ENCODE measurements at places on chromosomes 2 and 18.

GRCh38 chr2:239275044-239275685 lies 125.7 kb downstream of the HDAC4 start:
- no peak for DNase-seq

DNA sequence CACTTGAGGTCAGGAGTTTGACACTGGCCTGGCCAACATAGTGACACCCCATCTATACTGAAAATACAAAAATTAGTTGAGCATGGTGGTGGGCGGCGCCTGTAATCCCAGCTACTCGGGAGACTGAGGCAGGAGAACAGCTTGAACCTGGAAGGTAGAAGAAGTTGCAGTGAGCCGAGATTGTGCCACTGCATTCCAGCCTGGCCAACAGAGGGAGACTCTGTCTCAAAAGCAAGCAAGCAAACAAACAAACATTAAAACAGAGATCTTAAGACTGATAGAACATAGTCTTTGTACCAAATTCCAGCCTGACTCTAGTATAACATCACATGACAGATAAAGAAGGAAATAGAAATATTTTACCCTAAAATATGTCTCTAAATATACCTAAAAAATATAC lies 168.1 kb downstream of the PTPRM start:
- DNase-seq = no peak

DNA sequence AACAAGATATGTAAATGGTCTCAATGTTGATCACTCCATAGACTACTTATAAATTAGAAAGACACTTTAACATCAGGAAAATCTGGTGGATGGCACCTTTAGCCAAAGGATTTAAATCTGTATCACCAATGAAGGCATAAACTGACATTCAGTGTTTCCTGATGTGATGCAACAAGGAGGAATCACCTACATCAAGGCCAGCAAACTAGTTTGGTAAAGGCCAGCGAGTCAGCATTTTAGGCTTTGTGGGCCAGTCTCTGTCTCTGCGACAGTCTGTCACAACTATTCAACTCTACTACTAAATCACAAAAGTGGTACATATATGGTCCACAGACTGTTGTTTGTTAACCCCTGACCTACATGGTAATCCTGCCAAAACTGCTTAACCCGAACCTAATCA lies 33.3 kb downstream of the C2orf76 start:
- DNase-seq = no peak

DNA sequence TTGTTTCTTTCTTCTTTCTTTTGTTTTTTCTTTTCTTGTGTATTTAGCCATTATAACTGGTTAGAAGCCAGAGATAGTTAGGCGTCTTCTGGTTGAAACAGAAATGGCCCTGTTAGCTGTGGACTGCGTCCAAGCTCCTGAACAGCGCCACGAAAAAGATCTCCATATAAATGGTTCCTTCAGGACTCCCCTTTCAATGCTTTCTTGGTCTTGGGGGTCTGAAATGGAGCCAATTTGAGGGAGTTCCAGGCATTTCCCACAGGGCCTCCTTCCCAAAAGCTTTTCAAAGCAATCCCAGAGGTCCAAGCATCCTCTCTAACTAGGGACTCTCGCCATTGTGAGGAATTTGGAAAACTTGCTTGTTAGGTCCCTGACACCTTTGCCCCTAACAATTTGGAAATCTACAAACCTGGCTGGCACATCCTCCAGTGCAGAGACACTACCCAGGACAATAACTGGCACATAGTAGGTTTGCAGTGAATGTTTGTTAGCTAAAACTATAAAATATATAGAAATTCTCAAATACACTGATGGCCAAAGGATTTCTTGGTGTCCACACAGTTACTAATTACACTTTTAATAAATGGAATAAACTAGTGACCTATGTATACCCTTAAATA lies 80.1 kb downstream of the MYCN start:
- no peak for DNase-seq

DNA sequence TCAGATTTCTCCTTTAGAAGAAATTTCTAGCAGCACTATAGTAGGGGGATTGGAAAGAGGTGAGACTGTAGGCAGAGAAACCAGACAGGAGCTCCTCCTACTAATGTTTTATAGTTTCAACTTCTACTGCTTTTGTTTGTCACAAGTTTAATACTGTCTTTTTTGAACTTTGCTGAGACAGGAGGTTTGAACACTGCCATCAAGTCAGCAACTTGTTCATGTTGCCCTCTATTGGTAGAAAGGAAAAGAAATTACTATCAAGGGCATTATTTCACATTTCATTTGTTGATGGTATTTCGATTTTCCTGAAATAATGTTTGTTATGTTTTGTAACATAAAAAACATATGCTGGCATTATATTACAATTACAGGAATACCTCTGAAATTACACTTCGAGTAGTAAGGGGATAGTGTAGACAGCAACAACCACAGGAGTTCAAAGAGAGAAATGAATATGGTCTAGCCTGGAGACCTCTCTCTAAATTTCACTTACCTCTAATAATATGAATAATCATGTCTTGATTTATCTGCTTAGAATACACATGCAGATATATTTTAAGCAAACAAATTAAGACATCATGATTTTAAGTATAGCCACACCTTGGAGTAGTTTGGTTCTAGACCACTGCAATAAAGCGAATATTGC lies 12.4 kb upstream of the CCDC88A start:
- no peak for DNase-seq

GRCh38 chr18:13439461-13439860 lies 220.9 kb downstream of the LDLRAD4 start:
- no peak for DNase-seq
